Psoas muscle (tissue), 8 donors: ENCODE measurements at places on chromosomes 5 and 9.
A peak's percentile ranks its signal among the peaks of the same experiment; 100 is the strongest.

GRCh38 chr9:22147813-22148527 is 138.9 kb upstream of the CDKN2B start:
- DNase-seq: no peak
- no peaks in the 10 kb centered on the region for H3K4me1 ChIP-seq
- no peak overlapping the region for H3K27ac ChIP-seq
- no peak overlapping the region for H3K4me3 ChIP-seq

DNA sequence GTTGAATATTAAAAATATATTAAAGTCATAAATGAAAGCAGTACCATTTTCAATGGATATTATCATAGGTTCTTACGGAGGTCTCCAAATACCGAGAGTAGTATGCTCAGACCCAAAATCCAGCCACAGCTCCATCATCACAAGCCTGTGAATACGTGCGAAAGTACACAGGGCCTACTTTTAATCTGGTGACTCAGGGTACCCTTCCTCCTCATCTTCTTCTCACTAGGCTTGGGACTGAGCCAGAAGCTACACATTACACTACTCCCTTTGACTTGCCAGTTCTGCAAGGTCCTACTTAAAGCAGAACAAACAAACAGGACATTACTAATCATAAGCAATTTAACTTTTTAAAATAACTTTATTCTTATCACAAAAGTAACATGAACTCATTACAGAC is 7.6 kb upstream of the RIC1 start:
- H3K27me3 ChIP-seq: no peaks in the 10 kb centered on the region
- peak overlapping the region; percentile 48 for H3K27ac ChIP-seq
- H3K36me3 ChIP-seq: peaks cover 4% of the 10 kb centered on the region
- no peak for DNase-seq
- peaks cover 29% of the 10 kb centered on the region for H3K4me1 ChIP-seq

- H3K4me3 ChIP-seq: no peak overlapping the region
- H3K4me1 ChIP-seq: no peaks in the 10 kb centered on the region
- H3K27me3 ChIP-seq: no peaks in the 10 kb centered on the region
- H3K36me3 ChIP-seq: no peaks in the 10 kb centered on the region
- H3K27ac ChIP-seq: no peak overlapping the region
- DNase-seq: peak; percentile 69
Observed at GRCh38 chr5:68554571-68555279, 339.2 kb downstream of the PIK3R1 start.

GRCh38 chr9:108991479-108991878 is 21.8 kb downstream of the CTNNAL1 start:
- no peak for DNase-seq
- no peaks in the 10 kb centered on the region for H3K27me3 ChIP-seq
- no peaks in the 10 kb centered on the region for H3K36me3 ChIP-seq
- no peak overlapping the region for H3K27ac ChIP-seq
- peaks cover 7% of the 10 kb centered on the region for H3K4me1 ChIP-seq

DNA sequence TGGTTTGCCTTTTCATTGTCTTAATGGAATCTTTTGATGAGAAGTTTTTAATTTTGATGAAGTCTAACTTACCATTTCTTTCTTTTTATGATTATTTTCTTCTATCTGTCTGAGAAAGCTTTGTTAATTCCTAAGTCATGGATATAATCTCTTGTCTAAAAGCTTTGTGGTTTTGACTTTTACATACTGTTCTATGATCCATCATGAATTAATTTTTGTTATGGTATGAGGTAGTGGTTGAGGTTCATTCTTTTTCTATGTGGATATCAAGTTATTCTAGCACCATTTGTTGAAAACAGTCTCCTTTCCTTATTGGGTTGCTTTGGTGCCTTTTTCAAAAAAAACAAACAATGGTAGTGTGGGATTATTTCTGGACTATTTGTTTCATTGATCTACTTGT is 20.4 kb downstream of the FBXO10 start:
- H3K4me3 ChIP-seq: no peak overlapping the region
- H3K27me3 ChIP-seq: no peaks in the 10 kb centered on the region
- no peak for DNase-seq
- H3K4me1 ChIP-seq: peaks cover 15% of the 10 kb centered on the region

DNA sequence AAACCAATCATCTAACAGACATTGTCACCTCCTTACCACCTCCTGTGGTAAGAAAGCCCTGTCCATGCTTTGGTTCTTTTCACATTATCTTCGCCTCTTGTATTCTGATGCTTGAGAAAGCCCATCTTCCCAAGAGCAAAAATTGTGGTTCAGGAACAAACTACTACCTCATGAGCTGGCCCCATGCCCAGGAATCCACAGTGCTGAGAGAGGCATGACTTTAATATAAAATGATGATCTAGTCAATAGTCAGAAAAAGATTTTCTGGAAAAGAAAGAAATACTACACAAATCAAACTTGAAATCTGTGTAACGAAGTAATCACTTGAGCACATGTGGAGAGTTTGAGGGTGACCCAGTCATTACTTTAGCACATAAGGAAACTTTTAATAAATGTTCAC is 94.7 kb downstream of the FGF10 start:
- H3K4me3 ChIP-seq: no peak overlapping the region
- no peak overlapping the region for H3K27ac ChIP-seq
- no peaks in the 10 kb centered on the region for H3K4me1 ChIP-seq
- no peaks in the 10 kb centered on the region for H3K27me3 ChIP-seq
- DNase-seq: peak; percentile 36

DNA sequence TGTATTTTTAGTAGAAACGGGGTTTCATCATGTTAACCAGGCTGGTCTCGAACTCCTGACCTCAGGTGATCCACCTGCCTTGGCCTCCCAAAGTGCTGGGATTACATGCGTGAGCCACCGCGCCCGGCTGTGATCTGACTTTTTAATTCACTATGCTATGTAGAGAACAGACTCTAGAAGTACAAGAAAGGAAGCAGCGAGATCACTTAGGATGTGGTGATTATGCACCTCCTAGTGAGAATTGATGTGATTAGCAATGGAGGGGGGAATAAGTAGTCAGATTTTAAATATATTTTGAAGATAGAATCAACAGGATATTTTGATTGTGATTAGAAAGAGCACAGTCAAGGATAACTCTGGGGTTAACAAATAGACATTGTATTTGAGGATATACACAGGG is 36.3 kb downstream of the GAPVD1 start:
- DNase-seq: no peak
- peaks cover 9% of the 10 kb centered on the region for H3K36me3 ChIP-seq
- H3K27ac ChIP-seq: no peak overlapping the region
- H3K27me3 ChIP-seq: no peaks in the 10 kb centered on the region
- peaks cover 5% of the 10 kb centered on the region for H3K4me1 ChIP-seq
